ENCODE measurements at places on chromosomes 4 and X.

GRCh38 chr4:162011089-162011488 is 152.7 kb downstream of the FSTL5 start:
- DNase-seq = no peak

DNA sequence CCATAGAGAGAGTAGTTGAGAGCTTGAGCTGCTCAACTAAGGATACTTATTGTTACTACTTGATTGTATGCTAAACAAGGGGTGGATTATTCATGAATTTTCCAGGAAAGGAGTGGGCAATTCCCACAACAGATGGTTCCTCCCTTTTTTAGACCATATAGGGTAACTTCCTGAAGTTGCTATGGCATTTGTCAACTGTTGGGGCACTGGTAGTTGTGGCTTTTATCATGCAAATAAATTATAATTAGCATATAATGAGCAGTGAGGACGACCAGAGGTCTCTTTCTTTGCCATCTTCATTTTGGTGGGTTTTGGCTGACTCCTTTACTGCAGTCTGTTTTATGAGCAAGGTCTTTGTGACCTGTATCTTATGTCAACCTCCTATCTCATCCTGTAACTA is 1403.5 kb upstream of the PABPC4L start:
- DNase-seq = no peak

DNA sequence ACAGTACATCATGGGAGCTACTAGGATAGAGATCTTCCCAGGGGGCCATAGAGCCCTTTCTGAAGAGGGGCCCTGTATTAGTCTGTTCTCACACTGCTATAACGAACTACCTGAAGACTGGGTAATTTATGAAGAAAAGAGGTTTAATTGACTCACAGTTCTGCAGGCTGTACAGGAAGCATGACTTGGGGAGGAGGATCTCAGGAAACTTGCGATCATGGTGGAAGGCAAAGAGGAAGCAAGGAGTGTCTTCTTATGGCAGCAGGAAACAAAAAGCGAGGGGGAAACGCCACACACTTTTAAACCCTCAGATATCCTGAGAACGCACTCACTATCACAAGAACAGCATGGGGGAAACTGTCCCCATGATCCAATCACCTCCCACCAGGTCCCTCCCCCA is 4.2 kb upstream of the SLC9A6 start:
- DNase-seq = no peak

DNA sequence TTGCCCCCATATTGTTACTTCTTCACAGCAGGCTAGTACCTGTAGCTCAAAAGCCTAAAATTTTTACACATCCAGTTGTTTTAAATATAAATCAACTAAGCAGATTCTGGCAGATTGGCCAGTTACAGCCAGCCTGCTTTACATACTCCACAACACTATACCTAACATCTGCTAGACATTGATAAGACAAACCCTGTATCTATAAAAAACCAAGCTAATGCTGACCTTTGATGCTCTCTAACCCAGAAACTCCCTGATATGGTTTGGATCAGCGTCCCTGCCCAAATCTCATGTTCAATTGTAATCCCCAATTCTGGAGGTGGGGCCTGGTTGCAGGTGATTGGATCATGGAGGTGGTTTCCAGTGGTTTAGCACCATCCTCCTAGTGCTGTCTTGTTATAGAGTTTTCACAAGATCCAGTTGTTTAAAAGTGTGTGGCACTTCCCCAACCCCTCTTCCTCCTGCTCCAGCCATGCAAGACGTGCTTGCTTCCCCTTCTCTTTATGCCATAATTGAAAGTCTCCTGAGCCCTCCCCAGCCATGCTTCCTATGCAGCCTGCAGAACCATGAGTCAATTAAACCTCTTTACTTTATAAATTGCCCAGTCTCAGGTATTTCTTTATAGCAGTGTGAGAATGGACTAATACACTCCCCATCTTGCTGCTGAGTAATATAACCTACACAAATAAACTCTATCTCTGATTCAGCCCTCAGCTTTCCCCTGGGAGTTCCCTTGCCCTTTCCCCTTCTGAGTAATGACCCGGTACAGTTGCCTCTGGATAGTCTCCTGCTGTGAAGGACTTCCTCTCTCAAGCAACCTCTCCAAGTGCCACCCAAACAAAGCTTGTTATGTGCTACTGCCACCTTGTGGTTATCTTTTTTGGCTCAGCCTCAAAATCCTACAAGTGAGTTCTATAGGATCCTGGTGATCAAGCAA is 39.6 kb downstream of the ZCCHC13 start:
- DNase-seq = peak; percentile 88

DNA sequence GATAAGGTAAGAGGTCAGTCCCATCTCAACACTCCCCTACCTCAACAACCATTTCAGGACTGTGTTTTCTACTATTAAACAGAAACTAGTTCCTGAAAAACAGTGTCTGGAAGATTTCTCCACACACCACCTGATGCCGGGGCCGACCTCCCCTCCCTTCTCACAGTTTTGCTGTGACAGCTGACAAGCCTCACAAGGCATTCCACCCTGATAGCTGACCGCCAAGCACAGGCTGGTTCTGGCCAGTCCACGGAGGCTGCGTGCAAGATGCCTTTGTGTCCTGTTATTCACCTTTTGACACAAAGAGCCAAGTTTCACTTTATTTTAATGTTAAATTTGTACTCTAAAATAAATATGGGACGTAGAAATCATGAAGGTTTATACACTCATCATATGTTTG is 758.6 kb downstream of the PDHA2 start:
- DNase-seq = peak; percentile 80

All from islet precursor cell (in vitro differentiated cells).